ENCODE measurements at places on chromosomes 3 and 15.
A peak's percentile ranks its signal among the peaks of the same experiment; 100 is the strongest.

- DNase-seq = no peak
Measured at GRCh38 chr3:195187609-195188425, 83.1 kb downstream of the XXYLT1 start.

- no peak for DNase-seq
Measured at GRCh38 chr15:85563328-85563727, 182.9 kb downstream of the AKAP13 start.

DNA sequence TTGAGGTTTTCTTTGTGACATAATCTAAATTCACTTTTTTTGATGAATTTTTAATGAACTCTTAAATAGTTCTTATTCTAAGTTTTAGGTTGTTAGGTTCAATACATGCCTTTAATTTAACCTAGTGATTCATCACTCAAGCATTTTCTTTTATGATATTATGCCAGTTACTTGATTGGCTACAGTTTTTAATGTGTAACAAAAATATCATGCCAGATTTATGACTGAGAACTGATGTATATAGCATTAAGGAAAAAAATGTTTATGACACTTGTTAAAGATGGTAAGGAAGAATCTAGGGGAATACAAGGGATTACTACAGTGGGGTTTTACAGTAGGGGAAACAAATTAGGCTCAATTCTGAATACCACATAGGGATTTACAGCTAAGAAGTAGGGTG is 103.1 kb downstream of the VGLL3 start:
- no peak for DNase-seq

- DNase-seq = no peak
Measured at GRCh38 chr3:9399337-9399703, 1.9 kb downstream of the SETD5 start.

DNA sequence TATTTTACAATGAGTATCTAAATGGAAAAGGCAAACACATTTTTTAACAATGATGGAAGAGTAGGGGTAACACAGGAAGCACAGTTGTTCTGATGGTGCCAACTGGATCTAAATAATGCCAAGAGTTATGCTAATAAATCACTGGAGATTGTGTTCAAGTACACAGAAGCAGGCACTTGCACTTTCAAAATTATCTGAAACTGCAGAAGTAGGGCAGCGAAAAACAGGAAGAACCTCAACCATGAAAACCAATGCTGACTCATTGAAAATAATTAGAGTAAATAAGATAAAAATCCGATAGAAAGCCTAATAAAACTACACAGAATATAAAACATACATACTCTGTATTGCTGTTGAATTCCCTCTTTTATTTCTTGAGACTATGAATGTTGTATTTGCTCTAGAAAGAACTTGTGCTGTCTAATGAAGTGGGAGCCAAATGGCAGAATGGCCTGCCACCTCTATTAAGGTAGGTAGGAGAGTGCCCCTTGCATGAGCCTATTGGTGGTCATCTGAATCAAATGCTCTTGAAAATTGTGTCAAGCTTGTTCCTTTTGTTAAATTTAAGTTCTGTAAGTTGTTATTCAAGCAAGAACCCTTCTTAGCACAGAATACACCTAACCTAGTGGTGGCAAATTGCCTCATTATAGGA is 93.7 kb downstream of the ABI3BP start:
- DNase-seq = no peak

DNA sequence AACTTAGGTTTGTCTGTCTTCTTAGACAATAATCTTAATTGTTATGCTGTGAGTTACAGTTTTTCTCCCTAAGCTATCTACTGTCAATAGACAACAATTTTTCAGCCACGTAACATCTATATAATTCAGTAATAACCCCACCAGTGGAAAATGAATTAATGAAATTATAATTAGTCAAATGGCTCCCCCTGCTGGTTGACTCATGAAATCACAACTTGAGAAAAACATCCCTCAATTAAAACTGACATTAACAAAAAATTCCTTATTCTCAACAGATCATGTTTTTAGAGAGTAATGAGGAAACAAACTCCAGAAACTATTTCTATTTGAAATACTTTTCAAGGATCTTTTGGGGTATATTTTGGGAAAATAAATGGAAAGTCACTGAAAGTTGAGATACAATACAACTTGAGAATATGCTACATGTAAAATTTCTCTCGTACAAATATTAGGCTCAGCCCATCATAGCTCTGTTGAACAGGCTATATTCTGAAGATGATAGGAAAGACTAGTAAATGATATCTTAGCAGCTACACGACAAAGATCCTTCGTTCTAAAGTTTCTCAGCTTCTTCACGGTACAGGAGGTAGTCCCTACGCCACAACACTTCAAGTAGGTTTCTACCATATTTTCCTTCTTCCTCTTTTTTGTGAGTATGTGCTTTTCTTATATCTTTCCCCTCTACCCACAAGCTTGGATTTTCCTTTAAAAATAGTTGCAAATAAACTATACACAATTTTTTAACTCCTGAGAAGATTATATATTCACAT is 20.7 kb downstream of the PPP1R2 start:
- peak; percentile 45 for DNase-seq

- no peak for DNase-seq
Measured at GRCh38 chr3:54065140-54065539, 57.2 kb upstream of the CACNA2D3 start.

DNA sequence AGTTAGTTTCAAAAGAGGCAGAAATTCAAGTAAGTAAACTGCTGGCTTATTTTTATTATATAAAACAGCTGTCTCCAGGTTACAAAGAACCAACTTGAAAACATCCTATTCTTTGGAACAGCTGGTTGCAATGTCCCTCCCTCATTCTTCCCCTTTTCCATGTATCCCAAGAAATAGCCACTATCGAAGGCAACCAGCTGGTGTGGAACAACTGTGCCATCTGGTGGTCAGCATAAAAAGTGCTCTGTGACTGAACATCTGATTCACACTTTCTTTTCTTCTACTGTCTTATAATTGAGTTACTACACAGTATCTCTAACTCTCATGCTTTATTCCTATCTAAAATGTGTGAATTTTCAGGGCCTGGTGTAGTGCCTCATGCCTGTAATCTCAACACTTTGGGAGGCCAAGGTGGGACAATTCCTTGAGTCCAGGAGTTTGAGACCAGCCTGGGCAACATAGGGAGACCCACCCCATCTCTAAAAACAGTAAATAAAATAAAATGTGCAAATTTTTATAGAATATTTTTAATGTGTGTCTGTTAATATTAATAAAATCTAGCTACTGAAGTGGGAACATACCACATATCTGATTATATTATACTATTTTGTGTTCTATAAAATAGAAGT is 9.6 kb downstream of the OSBPL11 start:
- DNase-seq = no peak

DNA sequence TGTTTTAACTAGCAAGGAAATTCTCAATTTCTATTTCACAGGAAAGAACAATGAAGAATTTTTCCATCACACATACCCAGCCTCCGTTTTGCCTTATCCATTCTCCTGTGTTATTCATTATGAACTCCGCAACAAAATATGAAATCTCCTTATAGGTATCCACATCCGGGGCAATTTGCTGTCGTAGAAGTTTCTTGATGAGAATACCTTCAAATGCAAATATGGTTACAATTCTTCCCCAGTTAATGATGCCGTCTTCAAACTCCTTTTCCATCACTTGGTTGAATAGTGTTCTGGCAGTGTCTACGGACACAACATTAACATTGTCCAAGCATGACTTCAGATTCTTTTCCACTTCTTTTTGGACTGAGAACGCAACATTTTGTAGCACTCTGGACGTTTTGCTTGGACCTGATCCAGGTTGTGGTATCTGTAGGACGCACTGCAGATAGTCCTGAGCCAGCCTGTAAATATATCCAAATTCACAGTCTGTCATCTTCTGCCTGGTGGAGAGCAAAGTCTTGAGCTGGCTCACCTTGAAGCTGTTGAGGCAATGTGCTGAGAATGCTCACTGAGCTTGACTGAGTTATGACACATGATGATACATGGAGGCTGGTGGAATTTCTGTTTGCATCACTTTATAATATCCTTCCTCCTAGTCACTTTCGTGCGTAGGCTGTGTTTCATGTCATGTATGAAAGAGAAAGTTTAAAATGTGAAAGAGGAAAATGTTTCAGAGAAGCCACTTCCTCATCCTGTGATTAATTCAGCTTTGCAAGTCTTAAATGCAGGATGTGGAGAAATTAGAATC is at the start of gene BCL2A1:
BCL2A1 (minus strand) TSS at position 573 of the 811 bp plus-strand sequence; CDS start at position 496, 77 bp downstream.
- peak; percentile 32 for DNase-seq

DNA sequence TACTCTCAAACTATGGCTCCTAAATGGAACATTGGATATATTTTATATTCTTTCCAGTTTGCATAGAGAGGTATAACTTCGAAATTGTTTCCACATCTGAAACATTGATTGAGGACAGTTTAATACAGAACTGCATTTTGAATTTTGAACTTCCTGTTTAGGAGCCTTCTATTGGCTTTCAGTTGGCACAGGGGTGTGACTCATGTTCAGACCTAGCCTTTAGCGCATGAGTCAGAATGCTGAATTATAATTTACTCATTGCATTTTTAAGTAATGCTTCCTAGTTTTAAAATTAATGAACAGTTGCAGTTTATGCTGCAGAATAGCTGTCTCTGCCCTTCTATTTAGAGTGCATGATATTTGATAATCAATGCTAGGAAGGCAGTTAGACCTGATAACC is 751.7 kb downstream of the CADM2 start:
- no peak for DNase-seq

- no peak for DNase-seq
Measured at GRCh38 chr3:99084826-99085225, 183.3 kb upstream of the DCBLD2 start.

DNA sequence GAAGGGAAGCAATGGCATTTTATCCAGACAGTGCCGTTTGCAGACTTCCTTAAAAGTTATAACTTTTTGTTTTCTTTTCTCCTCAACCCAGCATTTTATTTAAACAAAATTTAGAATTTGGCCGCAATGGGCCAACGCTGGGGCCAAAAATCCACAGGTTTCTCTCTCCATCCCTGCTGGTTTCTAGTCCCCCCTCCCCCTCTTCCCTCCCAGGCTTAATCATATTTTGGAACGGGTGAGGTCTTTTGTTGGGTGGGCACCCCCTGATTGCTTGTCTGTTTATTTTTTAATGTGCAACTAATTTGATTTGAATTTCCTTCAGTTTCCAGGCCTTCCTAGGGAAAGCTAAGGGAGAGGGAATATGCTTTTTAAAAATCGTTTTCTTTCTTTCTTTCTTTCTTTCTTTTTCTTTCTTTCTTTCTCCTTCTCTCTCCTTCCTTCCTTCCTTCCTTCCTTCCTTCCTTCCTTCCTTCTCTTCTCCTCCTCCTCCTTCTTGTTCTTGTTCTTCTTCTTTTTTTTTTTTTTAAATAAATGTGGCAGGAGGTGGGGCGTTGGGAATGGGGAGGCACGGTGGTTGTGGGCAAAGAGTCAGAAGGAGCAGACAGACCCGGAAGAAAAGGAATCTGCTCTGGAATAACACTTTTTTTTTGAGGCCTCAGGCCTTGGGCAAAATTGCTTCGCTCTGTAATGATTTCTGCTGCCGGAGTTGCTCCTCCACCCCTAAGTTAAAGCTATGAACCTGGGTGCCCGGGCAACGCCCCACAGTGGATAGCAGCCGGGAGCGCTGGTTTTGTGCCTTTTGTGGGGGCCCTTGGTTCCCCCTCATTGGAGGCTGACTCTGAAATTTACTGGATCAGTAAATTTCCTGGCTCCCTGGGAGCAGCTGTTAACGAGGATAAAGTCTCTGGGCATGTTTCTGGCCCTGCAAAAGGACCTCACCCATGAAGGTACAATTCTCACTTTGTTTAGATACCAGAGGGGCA is 1.9 kb downstream of the FNDC3B start:
- no peak for DNase-seq

DNA sequence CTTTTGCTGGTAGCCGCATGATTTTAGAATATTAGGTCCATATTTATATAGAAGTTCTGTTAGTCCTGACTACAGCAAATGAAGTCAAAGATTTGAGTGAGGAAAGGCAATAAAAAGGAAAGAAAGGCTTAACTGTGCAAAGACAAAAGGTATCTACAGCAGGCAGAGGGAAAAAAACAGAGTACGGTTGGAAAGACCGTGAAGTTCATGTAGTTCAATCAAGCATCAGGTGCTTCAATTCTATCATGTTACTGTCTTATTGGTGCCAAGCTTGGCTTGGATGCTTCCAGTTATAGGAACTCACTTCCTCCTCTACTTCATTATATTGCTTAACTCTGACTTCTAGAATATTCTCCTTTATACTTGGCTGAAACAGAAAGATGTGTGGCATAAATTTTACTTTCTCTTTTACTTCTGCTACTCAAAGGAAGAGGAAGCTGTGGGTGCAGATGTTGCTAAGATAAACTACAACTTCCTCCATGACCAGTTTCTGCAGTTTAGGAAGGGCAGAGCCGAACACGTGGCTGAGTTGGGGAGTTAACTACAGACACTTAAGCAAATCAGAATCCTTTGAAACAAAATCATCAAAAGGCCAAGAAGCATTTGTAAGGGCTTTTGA is 72.6 kb upstream of the ZBED2 start:
- DNase-seq = peak; percentile 25

DNA sequence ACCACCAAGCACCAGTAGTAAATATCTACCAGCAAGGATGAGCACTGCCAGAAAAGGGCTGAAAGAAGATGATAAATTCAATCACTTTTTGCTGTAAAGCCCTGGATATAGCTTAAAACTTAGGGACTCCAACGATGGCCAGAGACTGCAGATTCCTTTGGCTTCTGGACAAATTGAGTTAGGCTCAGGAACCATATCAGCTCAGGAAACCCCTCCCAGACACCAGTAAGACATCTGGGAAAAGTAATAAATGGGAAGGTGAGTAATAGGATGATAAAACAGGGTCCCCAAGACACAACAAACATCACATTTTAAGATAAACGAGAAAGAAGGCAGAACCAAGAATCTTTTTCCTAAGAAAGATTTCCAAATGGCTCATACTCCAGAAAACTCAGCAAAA is 65.0 kb downstream of the ANP32A start:
- DNase-seq = no peak

DNA sequence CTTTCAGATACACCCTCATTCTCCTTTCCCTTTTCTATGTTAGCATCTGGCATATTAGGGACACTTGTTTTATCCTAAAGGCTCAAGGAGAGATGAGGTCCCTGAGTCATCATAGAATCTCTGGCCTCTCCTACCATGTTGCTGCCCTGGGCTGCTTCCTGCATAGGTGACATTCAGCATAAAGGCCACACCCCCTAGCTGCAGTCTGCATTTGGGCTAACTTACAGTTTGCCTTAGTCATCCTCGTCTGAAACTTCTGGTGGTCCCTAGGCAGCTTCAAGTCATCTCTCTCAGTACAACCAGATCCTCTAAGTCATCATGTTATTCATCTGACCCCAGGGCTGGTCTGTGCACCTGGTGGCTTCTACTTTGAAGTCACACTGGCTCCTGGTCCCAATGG is 982.7 kb upstream of the NR2F2 start:
- DNase-seq = no peak

Data from stimulated activated CD4-positive, alpha-beta T cell treated with anti-CD3 and anti-CD28 coated beads, Interleukin-1b, Interleukin-23, amount 100 ng/mL, for 4 hours (primary cell).